ENCODE measurements at places on chromosomes 6 and 20. TPM values are rescaled to one million over a fixed set of nuclear protein-coding genes. Genes with fewer than 3 reads are reported as not detected.

DNA sequence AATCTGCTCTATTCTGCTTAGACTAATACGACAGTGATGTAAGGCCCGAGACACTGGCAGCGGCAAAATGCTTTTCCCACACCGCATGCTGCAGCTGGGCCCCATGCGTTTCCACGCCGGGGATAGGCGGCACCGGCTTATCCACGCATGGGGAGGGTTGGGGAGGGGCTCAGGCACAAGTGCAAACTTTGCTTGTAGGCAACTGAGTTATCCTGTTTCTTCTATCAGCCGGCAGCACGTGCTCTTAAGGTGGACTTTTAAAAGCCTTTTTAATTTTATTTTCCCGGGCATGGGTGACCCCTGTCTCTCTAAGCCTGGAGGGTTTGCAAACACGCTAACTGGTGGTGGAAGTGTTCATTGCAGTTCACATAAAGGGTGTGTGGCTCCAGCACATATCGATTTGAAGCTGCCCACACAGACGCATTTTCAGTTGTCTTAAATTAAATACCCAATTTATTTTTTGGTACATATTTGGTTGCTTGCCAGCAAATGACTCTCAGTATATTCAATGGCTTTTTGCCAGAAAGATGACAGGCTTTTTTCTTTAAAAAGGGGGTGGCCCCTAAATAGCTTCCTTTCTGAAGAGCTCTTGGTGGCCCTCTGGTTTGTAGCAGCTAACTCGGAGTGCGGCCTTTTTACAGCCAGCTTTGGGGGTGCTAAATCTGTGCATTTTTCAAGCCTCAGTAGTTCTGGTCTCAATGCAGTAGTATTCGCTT is 561.8 kb upstream of the AGPAT4 start:
- no peaks in the 10 kb centered on the region for H3K27me3 ChIP-seq
- H3K4me3 ChIP-seq = no peak overlapping the region
- H3K36me3 ChIP-seq = no peaks in the 10 kb centered on the region
- no peak overlapping the region for H3K27ac ChIP-seq

DNA sequence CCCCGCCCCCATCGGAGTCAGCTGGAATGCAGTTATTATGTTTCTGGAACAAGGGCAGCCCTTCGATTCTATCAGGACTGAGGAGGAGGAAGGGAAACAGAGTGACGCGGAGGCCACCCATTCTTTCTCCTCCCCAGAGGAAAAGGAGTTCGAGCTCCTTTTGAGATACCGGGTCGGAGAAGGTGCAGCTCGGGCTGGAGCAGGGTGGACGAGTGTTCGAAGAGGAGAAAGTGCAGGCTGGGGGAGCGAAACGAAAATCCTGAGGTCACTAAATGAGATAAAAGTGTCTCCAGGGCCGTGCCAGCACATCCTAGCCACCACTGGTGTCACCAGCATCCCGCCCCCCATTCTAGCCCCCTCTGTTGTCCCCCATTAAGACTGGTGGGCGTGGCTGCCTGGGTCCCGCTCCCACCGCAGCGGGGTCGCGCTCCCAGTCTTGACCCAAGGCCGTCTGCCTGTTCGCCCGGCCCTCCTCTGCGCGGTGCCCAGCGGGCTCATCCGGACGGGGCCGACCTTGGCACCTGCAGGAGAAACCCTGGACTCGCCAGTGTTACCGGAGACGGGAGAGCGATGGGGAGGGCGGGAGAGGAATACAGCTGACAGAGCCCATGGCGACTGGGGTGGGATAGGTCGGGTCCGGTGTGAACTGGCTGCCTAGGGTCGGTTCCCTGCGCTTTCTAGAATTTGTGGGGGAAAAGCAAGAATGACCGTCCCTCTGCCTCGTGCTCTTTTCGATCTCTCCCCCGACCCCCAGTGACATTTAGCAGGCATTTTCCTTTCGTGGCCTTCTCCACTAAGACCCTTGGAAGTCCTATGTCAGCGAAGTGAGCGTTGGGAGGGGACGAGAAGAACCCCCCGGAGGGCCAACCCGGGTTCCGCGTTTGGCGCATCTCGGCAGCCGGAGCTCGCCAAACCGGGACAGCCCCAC is 16.2 kb downstream of the FOXA2 start:
- peaks cover 88% of the 10 kb centered on the region for H3K27me3 ChIP-seq
- no peaks in the 10 kb centered on the region for H3K36me3 ChIP-seq
- H3K4me1 ChIP-seq = no peaks in the 10 kb centered on the region
- DNase-seq = no peak
- no peak overlapping the region for H3K4me3 ChIP-seq
- H3K27ac ChIP-seq = no peak overlapping the region

DNA sequence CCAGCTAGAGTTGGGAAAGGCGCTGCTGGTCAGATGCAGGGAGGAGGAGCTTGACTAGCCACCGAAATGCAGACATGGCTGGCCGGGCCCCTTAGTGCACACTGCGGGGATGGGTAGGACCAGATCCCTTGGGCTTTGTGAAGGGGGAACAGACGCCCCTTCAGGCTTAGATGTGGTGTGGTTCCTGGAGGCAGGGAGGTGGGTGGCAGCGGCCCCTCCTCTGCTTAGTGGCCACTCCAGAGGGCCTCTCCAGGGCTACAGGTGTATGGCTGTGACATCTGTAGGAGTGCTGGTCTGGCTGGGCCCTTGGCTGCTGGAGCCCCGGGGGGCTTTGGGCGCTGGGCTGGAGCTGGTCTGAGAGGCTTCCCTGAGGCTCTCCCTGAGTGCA is 5.9 kb downstream of the CCND3 start:
- peaks cover 46% of the 10 kb centered on the region for H3K36me3 ChIP-seq
- no peak overlapping the region for H3K27ac ChIP-seq

GRCh38 chr6:19755181-19755580 is 82.0 kb upstream of the ID4 start:
- no peak for DNase-seq
- H3K27ac ChIP-seq = no peak overlapping the region
- no peaks in the 10 kb centered on the region for H3K4me1 ChIP-seq
- no peaks in the 10 kb centered on the region for H3K27me3 ChIP-seq
- no peak overlapping the region for H3K4me3 ChIP-seq
- no peaks in the 10 kb centered on the region for H3K36me3 ChIP-seq

DNA sequence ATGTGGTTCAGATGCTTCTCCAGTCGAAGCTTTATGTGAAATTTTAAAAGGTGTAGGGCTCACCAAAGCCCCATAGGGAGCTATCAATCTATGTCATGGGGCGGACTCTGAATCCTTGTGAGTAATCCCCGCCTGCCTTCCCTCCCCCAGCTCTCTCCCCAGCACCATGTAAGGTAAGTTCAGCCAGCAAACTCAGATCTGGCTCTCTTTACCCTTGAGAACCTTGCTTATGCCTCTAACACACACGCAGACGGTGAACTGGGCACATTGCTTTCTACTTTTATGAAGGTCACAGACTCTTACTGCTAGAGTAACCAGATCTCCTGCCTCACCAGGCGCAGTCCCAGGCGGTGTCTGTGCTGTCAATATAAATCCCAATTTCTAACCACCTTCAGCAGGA is 82.6 kb upstream of the CNKSR3 start:
- no peaks in the 10 kb centered on the region for H3K36me3 ChIP-seq
- DNase-seq = no peak
- peaks cover 7% of the 10 kb centered on the region for H3K4me1 ChIP-seq

GRCh38 chr20:57166568-57167291 is 99.7 kb downstream of the BMP7 start:
- H3K27ac ChIP-seq = no peak overlapping the region
- no peaks in the 10 kb centered on the region for H3K36me3 ChIP-seq
- no peaks in the 10 kb centered on the region for H3K4me1 ChIP-seq
- no peaks in the 10 kb centered on the region for H3K27me3 ChIP-seq
- no peak for DNase-seq
- H3K4me3 ChIP-seq = no peak overlapping the region

DNA sequence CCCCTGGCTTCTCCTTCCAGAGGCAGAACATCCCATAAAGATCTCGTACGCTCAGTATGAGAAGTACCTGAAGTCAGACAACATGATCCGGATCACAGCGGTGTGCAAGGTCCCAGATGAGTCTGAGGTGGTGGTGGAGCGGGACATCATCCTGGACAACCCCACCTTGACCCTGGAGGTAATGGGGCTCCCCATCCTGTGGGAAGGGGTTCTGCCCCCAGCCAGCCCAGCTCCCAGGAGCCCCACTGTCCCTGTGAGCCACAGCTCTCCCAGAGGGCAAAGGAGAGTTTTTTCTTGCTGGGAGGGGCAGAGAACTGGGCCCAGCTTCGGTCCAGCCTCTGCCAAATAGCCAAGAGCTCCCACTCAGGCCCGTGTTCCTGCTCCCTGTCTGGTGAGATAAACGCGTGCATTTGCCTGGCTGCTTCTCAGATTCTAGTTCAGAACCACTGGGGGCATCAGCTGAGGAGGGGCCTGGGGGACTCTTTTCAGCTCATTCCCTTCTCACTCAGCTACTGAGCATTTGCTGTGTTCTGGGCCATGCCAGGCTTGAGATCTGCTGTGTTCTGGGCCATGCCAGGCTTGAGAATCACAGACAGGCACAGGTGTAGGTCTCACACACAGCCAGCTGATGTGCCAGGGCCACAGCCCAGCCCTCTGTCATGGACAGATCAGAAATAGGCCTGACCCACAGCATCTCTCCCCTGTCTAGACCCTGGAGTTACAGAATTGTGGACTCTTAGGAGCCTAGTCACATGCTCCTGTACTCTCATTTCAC is 39.5 kb downstream of the TGM3 start:
- H3K27ac ChIP-seq = no peak overlapping the region
- no peaks in the 10 kb centered on the region for H3K36me3 ChIP-seq
- H3K4me3 ChIP-seq = no peak overlapping the region
- DNase-seq = no peak

DNA sequence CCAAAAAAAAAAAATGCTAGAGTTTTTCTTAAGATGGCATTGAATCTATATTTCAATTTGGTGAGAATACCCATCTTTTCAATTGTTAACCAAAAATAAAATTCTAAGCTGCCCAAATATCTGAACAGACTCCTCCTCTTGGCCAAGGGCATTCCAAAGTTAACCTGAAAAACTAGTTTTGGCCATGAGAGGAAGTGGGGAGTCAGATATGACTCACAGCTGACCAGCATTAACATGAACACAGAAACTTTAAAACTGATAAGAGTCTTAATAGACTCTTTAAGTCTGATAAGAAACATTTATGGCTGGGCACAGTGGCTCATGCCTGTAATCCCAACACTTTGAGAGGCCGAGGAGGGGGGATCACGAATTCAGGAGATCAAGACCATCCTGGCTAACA is 171.3 kb downstream of the FAXC start:
- no peaks in the 10 kb centered on the region for H3K27me3 ChIP-seq
- no peak for DNase-seq
- H3K4me1 ChIP-seq = no peaks in the 10 kb centered on the region
- no peak overlapping the region for H3K27ac ChIP-seq
- no peak overlapping the region for H3K4me3 ChIP-seq

DNA sequence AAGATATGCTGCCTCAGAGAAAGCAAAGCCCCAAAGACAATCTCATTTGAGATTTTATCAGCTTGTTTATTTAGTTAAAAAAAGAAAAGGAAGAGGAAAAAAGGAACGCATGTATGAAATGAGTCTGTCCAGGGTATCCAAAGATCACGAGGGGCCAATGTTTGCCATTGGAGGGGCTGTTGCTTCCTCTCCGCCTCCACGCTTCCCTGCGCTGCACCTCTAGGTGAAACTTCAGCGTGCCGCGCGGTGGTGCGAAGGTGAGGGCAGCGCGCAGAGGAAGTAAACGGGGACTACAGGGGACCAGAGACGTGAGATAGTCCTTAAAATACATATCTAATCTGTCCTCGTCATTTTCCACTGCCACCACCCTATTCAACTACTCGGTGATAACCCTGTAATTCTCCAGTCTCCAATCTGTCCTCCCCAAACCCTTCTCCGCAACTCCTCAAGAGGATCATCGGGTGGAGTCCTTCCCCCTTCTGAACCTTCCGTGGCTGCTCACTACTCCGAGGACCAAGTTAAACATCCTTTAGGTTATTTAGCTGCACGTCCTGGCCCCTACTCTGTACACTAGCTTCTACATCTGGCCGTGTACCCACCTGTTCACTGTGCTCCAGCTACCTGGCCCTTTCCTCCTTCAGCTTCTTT is 1.1 kb upstream of the DCBLD1 start:
- H3K4me3 ChIP-seq = no peak overlapping the region
- H3K4me1 ChIP-seq = peaks cover 10% of the 10 kb centered on the region
- H3K27me3 ChIP-seq = no peaks in the 10 kb centered on the region
- H3K27ac ChIP-seq = no peak overlapping the region

- no peak overlapping the region for H3K27ac ChIP-seq
Measured at GRCh38 chr6:30013291-30013922, 47.7 kb upstream of the POLR1H start.

DNA sequence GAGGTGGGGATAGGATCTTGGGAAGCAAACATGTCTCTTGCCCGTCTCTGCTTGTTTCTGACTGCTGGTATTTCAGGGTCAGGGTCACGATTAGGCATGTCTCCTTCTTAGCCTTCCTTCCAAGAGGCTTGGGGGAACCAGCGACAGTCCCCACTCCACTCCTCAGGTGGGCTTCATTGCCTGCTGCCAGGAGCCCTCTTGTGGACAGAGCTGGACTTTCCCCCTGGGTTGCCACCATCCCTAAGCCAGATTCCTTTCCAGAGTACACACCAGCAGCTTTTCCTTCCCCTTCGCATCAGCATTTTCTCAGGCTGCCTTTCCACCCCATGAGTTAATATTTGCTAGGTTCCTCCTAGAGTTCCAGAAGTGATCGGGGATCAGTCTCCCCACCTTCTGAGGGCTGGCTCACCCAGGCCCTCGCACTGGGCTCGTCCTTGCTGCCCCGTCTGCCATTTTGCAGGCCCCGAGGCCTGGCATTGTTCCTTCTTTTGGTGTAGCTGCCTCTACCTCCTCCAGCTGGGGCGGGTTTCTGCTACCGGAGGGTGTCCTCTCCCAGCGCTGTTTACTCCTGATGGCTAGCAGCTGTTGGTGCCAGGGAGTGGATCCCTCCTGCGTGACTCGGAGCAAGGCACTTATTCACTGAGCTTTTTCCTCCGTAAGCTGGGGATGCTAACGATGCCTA is 8.8 kb upstream of the C20orf144 start:
- H3K36me3 ChIP-seq = no peaks in the 10 kb centered on the region
- H3K4me3 ChIP-seq = peak overlapping the region; percentile 48
- H3K27ac ChIP-seq = peak overlapping the region; percentile 62
- peak; percentile 91 for DNase-seq
- peaks cover 16% of the 10 kb centered on the region for H3K4me1 ChIP-seq

DNA sequence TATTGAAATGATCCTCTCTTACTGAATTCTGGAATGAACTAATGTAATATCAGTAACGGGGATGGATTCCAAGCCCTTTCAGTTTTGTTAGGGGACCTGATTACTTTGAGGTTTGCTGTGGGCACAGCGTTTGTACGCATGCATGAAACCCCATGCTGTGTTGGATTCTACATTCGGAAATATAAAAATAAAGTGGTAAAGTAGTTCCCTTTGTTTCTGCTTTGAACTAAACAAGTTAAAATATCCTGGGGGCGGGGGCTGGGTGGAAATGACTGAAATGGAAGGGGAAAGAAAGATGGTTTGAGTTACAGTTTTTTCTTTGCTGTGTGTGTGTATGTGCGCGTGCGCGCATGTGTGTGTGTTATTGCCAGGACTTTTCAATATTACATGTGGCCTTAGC is 196.5 kb upstream of the OPRM1 start:
- no peaks in the 10 kb centered on the region for H3K4me1 ChIP-seq
- no peak overlapping the region for H3K4me3 ChIP-seq
- H3K27me3 ChIP-seq = no peaks in the 10 kb centered on the region
- H3K27ac ChIP-seq = no peak overlapping the region
- no peak for DNase-seq

Gene UBD
- polyA plus RNA-seq = 16.9 TPM

Gene ME1
- 5.5 TPM for polyA plus RNA-seq

Gene NRM
- polyA plus RNA-seq = 14.2 TPM

Gene MLN
- polyA plus RNA-seq = not detected

Gene XKR7
- not detected for polyA plus RNA-seq

Gene ZNF334
- 3.7 TPM for polyA plus RNA-seq

Gene CLPSL1
- not detected for polyA plus RNA-seq

Gene EPPIN
- polyA plus RNA-seq = not detected
